ENCODE measurements at places on chromosomes 6 and 20. TPM values are rescaled to one million over a fixed set of nuclear protein-coding genes. Genes with fewer than 3 reads are reported as not detected.

CALHM5 gene
- 7.8 TPM for total RNA-seq

KCNK16 gene
- total RNA-seq = not detected

BMP7 gene
- not detected for total RNA-seq

PLA2G7 gene
- not detected for total RNA-seq

TXLNB gene
- 0.21 TPM for total RNA-seq

ZNF165 gene
- total RNA-seq = 0.33 TPM

SNAP25 gene
- not detected for total RNA-seq

- no peak for DNase-seq
Observed at GRCh38 chr6:8628063-8628462, 192.7 kb upstream of the SLC35B3 start.

- no peak for DNase-seq
Observed at GRCh38 chr6:34527751-34528670, 28.1 kb downstream of the SPDEF start.

- no peak for DNase-seq
Observed at GRCh38 chr6:45436544-45437438, 59.1 kb upstream of the SUPT3H start.

DNA sequence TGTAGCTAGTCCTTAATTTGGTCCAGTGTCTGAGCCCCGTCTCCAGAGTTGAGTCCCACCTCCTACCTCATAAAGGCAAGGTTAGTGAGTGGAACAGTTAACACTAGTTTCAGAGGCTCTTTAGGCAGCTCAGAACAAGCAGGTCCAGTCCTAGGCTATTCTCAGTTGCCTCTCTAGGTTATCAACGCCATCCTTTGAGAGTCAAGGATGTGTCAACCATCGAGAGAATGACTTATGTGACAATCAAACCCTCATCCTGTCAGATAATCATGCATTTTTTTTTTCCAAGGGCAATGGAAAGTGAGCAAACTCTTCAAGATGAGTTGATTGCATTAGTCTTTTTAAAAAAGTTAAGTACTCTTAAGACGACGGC lies 64.0 kb upstream of the TXNDC5 start:
- DNase-seq = no peak

DNA sequence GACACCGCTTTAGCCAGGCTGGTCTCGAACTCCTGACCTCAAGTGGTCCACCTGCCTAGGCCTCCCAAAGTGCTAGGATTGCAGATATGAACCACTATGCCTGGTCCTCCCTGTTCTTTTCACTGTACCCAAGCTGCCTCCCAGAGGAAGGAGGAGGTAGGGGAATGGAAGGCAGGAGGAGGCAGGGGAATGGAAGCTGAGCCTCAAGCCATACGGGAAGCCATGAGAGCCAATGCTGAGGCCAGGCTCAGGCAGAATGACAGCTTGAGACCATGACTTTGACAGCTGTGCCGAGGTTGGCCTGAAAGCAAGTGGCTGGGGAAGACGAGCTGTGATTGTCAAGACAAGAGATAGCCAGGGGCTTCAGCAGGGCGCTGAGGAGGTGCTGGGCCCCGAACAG lies 13.6 kb upstream of the ZNF335 start:
- no peak for DNase-seq

DNA sequence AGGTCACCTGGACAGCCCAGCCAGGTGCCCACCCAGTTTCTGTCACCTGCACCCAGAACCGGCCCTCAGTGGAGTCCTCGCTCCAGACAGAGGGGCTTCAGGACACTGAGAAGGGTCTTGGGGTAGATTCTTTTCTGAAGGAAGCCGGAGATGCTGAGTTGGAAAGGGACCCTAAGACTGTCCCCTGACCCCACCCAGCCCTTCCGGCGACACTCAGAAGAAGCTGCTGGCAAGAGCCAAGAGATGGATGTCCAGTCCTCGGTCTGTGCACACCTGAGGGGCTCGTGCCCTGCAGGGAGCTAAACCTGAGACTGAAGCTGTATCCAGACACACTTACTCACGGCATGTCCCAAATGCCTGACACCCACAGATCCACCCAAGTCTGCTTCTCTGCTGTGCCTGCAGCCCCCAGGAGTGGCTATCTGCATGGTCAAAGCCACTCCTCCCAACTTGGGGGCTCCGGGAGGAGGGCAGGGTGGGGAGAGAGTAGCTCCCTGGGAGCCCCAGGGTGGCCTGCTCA lies 20.2 kb downstream of the NTSR1 start:
- DNase-seq = no peak

GRCh38 chr6:168513766-168514165 lies 72.8 kb downstream of the SMOC2 start:
- DNase-seq = no peak

GRCh38 chr6:74872754-74873476 lies 332.9 kb downstream of the COL12A1 start:
- no peak for DNase-seq

- no peak for DNase-seq
Observed at GRCh38 chr6:137056121-137056880, 11.5 kb upstream of the IL20RA start.

DNA sequence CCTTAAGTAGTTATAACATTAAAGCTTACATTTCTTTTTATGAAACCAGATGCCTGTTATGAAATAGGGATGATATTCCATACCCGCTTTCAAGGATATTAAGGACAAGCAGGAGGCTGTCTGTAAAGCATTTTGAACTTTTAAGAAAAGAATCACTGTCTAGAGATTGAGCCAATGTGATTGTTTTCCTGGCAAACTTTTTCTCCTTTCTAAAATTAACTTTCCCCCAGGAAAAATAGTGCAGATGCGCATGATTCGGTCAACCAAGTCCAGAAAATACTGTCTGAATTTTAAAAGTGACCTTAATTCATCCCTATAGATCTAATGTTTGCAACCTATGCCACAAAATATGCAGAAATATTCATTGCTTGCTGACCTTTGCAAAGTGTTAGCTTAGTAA lies 15.1 kb upstream of the DEK start:
- no peak for DNase-seq

DNA sequence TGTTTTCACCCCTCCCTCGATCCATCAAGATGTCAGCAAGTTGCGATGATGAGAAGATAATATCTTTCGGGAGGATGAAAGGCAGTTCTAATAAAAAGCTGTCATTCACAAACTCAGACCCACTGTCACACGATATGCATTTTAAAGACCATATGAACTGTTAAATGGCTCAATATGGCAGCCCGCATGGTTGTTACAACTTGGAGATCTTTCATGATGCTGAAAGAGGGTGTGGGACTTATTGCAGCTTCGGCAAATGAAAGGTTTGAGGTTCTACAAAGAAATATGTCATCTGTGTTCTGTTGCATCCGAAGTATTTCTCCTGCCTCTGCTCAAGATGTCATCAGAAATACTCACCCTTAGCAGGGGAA lies 128.5 kb downstream of the CDH4 start:
- DNase-seq = no peak

- peak; percentile 24 for DNase-seq
Observed at GRCh38 chr6:136108361-136108945, 141.7 kb downstream of the MTFR2 start.

DNA sequence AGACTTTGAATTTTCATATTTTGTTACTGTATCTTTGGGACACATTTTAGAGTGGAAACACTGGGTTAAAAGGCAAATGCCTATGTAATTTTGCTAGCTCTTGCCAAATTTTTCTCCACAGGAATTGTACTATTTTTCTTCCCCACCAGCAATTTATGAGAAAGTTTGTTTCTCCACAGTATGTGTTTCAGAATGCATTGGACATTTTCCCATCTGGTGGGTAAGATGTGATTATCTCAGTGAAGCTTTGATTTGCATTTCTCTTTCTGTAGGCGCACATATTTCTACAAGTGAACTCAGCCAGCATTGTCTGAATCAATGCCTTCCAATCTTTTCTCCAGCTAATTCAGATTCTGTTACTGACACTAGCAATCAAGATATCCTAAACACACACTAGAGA lies 157.8 kb downstream of the RCAN2 start:
- no peak for DNase-seq

DNA sequence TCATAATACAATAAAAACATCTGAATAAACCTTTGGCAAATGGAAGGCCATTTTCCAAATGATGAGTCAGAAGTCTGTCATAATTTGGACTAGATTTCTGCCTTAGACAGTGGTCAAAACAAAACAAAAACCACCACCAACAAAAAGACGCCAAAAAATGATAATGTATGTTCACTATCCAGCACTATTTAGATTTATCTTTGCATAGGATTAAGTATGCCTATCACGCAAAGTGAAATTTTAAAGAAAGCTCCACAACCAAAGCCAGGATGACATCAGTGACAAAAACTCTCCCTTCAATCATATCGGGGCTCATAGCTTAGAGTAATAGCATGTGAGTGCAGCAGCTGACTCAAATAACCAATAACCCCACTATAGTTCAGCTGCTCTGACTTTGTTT lies 201.9 kb downstream of the MOXD1 start:
- DNase-seq = no peak

DNA sequence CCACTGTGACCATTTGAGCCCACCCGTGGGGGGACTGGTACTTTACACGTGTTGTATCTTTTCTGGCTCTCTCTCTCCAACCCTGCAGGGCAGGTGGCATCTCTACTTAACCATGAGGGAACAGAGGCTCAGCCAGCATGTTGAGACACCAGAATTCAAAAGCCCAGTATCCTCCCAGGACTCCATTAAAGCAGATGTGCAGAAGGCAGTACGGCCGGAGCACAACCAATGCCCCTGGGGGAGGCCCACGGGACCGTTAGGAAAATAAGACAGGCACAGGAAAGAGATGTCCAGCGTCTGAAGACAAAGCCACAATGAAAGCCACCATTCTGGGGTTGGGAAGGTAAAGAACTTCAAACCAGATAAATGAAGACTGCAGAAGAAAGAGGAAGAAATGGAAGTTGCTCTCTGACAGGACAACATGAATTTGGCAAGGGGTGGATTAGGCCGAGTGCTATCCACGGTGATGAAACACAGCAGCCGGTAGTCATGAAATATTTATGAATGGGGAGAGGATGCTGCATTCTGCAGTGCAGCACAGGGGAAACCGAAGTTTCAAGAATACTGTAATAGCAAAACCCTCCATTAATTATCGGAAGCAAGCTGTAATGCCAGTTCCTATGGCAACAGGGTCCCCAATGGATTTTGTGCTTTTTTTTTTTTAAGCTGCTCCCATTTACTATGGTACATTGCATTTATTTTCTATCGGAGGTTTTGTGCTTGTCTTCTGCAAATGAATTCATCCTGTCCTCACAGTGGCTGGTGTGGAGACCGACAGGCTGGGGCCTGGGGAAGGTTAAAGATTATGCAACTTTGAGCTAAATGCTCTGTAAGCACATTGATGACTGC lies 179.4 kb downstream of the NRN1 start:
- DNase-seq = no peak

- no peak for DNase-seq
Observed at GRCh38 chr6:52671676-52672075, 763 bp downstream of the TMEM14A start.

DNA sequence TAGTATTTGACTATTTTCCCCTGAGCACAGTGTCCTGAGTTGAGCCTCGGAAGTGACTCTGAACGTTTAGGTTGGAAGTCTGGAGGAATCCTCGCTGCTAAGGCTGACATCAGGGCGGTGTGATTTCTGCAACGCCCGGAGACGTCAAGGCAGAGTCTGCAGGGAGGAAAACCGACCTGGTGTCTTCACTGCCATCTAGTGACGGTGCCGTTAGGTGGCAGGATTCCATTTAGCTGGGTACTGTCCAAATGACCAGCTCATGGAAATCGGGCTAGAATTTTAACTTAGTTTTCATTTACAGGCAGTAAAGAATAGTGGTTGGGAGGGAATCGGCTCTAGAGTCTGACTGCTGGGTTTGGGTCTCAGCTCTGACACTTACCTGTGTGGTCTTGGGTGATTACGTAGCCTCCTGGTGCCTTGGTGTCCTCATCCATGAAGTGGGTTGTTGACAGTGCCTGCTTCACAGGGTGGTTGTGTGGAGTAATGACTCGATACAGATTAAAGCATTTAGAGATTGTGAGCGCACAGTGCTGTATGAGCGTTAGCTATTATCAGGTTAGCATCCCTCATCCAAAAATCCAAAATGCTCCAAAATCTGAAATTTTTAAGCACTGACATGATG lies 35.0 kb downstream of the FOXF2 start:
- no peak for DNase-seq

DNA sequence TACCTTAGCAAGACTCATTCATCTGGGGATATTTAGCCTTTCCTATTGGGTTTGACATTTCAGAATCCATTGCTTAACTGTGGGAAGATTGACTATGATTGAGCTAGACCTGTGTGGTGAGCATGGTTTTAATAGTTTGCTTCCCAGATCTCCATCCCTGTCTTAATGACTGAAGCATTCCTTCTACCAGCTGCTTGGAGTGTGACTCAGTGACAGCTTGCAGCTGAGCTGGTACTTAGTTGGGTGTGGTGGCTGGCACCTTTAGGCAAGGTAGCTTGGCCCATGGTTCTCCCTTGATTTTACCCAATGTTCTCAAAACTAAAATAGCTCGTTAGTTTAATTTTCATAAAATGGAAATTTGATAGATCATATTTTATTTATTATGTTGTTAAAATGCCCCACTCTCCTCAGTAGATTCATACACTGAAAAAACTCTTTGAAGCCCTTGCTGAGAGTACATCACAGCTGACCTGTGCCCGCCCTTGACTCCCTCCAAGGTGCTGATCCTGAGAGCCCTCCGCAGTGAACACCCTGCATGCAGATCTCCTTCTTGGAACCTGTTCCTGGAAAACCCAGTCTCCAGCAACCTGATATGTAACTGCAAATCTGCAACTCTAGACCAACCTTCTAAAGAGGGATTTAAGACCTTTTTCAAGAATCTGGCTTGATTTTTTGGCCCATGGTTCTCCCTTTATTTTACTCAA lies 19.1 kb downstream of the DOK5 start:
- no peak for DNase-seq

DNA sequence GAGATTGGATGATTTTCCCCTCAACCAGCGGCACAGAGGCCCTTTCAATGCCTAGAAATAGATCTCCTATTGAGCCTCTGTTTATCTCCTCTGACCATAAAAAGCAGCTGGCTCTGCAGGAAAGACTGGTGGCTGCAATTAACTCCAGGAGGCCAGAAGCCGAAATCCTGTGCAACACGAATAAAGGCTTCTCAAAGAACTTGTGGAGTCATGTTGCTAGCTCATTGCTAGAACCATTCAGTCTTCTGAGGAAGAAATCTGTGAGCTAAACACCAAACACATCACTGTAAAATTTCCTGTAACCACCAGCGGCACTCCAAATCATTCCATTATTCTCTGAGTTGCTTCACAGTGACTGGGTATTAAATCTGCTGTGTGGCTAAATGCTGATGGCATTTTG lies 49.1 kb upstream of the TPD52L1 start:
- no peak for DNase-seq

DNA sequence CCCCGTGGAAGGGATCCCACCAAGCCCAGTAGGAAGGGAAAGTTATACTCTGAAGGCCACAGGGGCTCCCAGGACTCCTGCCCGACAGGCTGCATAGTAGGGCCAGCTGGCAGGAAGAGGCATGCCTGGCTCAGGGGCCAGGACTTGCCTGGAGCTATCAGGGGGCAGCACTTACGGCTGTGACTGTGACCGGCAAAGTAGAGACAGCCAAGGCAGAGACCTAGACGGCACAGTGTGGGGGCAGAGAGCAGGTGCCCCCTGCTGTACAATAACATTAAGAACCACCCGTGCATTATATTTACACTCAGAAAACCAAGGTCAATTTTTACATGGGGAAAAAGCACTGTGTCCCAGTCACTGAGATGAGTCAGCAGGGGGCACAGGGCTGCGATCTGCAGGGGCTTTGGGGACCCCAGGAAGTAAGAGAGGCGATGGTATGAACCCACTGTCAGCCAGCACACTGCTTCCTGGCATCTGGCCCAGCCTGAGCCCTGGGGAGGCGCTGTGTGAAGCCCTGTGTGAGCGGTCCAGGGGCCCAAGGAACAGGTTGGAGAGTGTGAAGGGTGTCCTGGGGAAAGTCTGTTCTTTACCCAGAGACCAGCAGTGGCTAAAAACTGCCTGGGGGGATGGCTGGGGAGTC lies 9.9 kb downstream of the CCDC167 start:
- DNase-seq = no peak
